ENCODE measurements at places on chromosomes 5 and 9. TPM values are rescaled to one million over a fixed set of nuclear protein-coding genes. Genes with fewer than 3 reads are reported as not detected.

ZDHHC11 gene
- 7.0 TPM for total RNA-seq

- DNase-seq = no peak
Observed at GRCh38 chr5:94672746-94673145, 54.3 kb downstream of the SLF1 start.

ADAMTS19 gene
- total RNA-seq = not detected

TAF11L14 gene
- total RNA-seq = not detected

- DNase-seq = peak; percentile 43
Observed at GRCh38 chr9:12819436-12820185, 44.8 kb downstream of the LURAP1L start.

DNA sequence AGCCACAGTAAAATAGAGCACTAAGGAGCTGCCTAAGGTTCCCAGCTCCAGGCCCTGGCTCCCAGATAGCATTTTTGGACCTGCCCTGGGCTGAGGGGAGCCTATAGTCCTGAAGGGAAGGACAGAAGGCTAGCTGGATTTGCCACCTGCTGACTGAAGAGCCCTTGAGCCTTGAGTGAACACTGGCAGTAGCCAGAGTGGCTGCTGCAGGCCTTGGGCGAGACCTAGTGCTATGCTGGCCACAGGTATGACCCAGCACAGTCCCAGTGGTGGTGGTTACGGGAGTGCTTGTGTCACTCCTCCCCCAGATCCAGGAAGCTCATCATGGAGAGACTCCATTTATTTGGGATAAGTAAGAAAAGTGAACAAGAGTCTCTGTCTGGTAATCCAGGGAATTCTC, 10.3 kb upstream of the STX17 start:
- no peak for DNase-seq

DNA sequence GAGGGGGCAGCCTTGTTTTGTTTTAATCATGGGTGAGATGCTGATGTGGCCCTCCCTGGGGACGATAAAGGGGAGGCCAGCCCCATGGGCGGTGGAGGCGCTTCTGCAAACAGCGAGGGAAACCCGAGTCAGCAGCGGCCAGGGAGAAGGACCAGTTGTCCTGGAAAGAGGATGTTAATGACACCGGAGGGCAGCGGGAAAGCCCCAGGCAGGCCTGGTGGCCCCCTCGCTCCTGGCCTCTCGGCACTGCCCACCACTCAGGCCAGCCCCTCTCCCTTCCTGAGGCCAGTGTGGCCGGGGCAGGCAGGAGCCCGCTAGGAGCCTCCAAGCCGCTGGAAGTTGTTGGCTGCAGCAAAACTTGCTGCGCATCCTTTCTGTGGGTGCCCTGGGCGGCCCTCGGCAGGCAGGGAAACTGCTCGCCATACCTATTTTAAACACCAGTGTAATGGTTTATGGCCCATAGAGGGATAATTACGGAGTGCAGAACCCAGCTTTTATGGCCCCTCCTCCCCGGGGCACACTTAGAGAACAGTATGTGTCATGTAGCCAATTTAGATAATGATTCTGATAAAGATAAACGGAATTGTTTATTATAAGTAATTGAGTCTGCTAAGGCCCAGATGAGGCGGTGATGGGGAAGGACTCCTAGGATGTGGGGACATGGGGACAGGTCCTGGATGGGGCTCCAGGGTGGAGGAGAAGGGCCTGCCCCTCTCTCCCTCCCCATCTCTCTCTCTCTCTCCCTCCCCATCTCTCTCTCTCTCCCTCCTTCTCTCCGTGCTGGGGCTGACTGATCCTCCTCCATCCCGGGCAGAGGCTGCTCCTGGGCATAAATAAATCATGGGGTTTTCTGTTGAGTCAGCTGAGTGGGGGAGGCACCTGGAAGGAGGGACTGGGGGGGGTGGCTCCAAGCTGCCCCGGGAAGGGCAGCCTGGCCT, 36.9 kb downstream of the LMX1B start:
- DNase-seq = no peak

- DNase-seq = peak; percentile 77
Observed at GRCh38 chr5:4995014-4995413, 145.1 kb upstream of the ADAMTS16 start.

REEP5 gene
- total RNA-seq = 65.2 TPM

FAT2 gene
- total RNA-seq = 9.9 TPM

- no peak for DNase-seq
Observed at GRCh38 chr5:39025456-39025855, 48.7 kb downstream of the RICTOR start.

DNA sequence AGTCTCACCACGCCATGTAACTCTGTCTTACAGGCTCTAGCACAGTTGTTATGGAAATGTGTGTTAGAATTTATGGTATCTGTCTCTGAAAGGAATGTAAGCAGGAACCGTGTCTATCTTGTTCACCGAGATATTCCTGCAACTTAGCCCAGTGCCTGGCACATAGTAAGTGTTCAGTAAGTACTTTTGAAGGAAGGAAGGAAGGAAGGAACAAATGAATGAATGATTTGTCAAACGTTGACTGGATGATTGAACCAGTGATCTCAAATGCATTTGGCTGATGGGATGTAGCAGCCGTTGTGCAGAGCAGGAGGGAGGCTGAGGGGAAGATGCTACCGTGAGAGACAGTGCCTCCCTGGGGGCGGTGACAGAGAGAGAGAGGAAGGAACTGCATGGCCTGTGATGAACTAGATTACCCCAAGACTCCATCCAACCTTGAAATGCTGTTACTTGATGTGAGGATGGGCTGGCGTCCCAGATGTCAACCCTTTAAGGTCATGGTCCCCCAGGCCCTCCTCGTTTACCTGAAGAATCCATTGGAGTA, 47.5 kb upstream of the PPARGC1B start:
- no peak for DNase-seq

- no peak for DNase-seq
Observed at GRCh38 chr9:124278054-124278540, 20.3 kb downstream of the NEK6 start.

DNA sequence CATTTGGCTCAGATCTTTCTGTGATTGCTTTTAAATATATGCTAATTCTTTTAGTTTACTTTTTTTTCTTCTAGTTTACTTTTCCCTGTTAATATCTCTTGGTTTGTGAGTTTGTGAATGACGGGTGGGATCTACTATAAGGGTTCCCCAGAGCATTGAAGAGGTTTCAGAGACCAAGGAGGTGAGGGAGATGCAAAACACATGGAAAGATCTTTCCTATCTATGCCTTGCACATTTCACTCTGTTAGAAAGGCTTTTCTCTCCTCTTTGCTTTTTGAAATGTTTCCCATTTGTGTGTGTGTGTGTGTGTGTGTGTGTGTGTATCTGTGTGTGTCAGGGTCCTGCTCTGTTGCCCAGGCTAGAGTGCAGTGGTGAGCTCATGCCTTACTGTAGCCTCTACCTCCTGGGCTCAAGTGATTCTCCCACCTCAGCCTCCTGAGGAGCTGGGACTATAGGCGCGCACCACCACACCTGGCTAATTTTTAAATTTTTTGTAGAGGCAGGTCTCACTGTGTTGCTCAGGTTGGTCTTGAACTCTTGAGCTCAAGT, 50.7 kb downstream of the CNTLN start:
- no peak for DNase-seq

DNA sequence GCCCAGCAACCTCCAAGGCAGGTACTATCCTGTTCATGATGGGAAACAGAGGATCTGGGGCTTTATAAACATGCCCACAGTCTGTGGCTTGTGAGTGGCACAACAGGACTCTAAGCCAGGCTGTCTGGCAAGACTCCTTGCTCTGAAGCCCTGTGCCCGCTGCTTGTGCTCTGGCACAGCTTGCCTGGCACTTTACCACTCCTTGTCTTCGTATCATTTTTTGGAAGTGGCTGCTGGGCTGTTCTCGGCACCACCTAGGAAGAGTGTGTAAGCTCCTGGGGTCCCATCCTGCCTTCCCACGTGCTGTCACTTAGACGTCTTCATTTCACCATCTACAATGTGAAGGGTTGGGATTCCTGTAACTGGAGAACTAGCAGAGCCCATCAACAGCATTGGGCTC, 59.3 kb upstream of the GLRX start:
- DNase-seq = no peak

DNA sequence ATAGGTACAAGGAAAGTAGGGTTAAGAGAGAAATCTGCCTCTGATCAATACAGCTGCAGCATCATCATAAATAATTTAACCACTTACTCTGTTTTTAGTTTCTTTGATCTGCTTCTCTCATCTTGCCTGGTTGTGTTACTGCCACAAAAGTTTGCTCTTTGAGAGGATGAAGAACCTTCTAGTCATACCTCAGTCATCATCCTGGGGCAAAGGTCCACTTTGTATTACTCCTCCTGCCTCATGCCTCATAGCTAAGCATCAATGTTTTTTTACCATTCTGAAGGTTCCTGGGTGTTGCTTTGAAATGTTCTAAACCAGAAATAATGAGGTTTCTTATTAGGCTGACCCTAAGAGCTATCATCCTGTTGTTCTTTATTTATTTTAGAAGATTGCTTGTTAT, 17.1 kb upstream of the TRIM36 start:
- DNase-seq = no peak

DNA sequence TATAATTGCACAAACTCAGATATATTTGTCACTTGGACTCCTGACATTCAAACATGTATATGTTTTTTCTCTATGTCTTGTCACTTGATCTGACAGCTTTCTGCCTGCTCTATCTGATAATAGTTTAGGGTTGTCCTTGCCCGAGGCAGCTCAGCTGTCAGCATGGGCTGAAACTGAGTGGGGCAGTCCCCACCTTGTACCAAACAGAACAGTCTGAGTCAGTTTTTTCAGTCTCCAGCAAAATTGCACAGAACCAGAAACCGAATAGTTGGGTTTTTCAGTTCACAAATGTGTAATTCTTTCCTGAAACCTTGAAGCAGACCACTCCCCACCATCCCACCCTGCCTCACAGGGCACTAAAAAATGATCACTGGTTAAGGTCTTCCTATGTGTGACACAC, 9.5 kb upstream of the HAND1 start:
- no peak for DNase-seq

GRCh38 chr5:27639005-27639612, 600.7 kb upstream of the CDH9 start:
- no peak for DNase-seq

GRCh38 chr9:118362596-118362995, 658.4 kb downstream of the TLR4 start:
- DNase-seq = no peak

GRCh38 chr5:9876451-9876850, 246.3 kb upstream of the TAS2R1 start:
- DNase-seq = no peak

GRCh38 chr9:137731216-137731946, 112.6 kb downstream of the EHMT1 start:
- DNase-seq = no peak

GRCh38 chr5:1029945-1030625, 21.5 kb downstream of the NKD2 start:
- no peak for DNase-seq

GRCh38 chr5:34484216-34484920, 171.8 kb upstream of the RAI14 start:
- no peak for DNase-seq

DNA sequence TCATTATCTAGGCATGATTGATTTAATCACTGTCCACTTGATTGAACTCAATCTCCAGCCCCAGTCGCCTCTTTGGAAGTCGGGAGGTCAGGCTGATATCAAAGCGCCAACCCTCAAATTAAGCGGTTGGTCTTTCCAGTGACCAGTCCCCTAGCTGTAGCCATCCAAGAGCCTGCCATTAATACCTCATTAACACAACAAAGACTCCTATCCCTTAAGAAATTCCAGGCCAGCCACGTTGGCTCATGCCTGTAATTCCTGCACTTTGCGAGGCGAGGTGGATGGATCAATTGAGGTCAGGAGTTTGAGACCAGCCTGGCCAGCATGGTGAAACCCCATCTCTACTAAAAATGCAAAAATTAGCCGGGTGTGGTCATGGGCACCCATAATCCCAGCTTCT, 27.4 kb upstream of the GCNT1 start:
- DNase-seq = no peak

- DNase-seq = peak; percentile 28
Observed at GRCh38 chr9:115946530-115946929, 207.1 kb upstream of the PAPPA start.

PTGER4 gene
- total RNA-seq = 2.5 TPM

HMCN2 gene
- total RNA-seq = not detected

- DNase-seq = no peak
Observed at GRCh38 chr5:94793816-94794198, 175.3 kb downstream of the SLF1 start.

DNA sequence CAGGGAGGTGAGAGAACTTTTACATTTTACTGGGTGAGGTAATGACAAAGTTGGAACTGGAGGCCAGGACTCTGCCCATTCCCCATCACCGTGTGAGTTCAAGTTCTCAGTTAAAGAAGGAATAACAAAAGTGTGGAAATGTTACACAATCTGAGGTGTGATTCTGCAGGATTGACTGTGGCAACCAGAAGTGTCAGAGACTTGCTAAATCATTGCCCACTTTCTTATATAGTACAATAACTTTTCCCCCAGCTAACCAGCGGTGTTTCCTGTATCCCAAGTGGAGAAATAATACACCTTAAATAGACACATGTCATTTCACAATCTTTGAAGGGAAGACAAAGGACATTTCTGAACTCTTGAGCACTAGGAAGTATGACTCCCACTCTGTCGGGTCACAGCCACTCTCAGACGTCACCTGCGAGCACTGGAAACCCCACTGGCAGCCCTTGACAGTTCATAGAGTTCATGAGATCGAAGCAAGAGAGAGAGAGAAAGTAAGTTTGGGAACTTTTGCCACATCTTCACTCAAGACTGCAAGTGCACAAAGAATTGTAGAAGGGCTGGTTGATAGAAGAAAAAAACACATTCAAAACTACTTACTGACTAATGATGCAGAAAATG, 28.4 kb downstream of the PAX5 start:
- DNase-seq = no peak

- DNase-seq = peak; percentile 51
Observed at GRCh38 chr5:106288979-106289378, 1381.8 kb downstream of the EFNA5 start.

GRCh38 chr5:181127907-181128626, 2.9 kb downstream of the OR2V1 start:
- DNase-seq = no peak

GRCh38 chr5:38197118-38197517, 61.2 kb upstream of the EGFLAM start:
- DNase-seq = no peak

GRCh38 chr9:87643778-87644570, 81.9 kb upstream of the CTSL start:
- no peak for DNase-seq

SEMA6A gene
- 2.1 TPM for total RNA-seq

FAM174A gene
- 15.4 TPM for total RNA-seq

GRCh38 chr9:115220319-115221005, 102.5 kb upstream of the TNC start:
- no peak for DNase-seq

DNA sequence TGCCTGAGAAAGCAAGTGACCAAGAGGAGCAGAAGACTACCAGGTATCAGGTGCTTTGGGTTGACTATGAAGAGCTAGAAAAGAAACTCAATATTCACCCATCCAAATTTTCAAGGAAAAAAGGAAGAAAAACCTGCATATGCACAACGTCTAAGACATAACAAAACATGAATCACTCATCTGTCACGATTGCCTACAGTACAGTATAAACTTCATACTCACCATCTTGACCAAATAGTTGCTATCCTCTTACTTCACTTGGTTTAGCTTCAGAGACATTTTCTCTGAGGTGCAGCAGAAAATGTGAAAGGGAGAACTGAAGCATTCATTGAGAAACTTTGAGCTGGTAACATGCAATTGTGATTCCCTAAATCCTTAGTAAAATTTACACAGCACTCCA, 228.6 kb upstream of the MPDZ start:
- DNase-seq = no peak

- DNase-seq = no peak
Observed at GRCh38 chr9:90841615-90842014, 40.0 kb downstream of the SYK start.
